ENCODE measurements at places on chromosomes 1 and 21. TPM values are rescaled to one million over a fixed set of nuclear protein-coding genes. Genes with fewer than 3 reads are reported as not detected.
A peak's percentile ranks its signal among the peaks of the same experiment; 100 is the strongest.

DNA sequence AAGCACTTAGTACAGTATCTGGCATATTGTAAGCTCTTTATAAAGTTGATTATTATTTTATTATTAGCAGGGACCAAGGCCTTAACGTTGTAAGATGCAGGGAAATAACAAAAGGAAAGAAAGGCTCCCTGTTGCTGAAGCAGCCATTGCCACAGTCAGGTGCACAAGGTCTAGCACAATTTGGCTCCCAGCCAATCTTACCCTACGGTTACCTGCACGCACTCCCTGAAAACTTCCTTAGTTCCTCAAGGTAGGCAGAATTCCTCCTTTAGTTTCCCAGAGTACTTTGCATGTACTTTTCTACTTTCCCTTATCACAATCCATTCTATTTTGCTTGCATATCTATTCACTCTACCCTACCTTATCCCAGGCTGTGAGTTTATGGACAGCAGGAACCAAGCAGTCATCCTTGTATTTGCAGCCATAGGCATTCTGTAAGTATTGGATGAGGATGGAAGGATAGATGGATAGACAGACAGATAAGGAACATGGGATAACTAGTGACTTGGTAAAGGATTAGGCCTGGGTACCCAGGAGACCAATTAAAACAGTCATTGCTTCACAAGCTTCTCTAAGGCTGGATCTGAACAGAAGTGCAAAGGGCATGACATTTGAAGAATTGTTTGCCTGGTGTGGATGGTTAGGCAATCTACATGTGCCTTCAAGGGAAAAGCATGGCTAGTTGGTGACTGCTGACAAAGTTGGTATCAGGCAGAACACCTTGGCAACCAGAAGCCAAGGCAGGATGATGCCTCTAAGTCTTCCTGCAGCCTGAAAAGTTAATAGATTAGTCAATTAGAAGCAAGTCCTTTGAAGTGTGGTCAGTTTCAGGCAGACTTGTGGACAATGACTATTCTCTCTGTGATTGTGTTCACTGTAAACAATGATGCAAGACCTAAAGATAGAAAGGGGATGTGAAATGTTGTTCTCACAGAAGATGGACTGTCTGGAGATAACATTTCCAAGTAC lies 20.8 kb upstream of the JAK1 start:
- no peak for DNase-seq

Gene WNT4
- total RNA-seq: not detected

GRCh38 chr21:26795866-26796329 lies 49.3 kb downstream of the ADAMTS1 start:
- no peak for DNase-seq

DNA sequence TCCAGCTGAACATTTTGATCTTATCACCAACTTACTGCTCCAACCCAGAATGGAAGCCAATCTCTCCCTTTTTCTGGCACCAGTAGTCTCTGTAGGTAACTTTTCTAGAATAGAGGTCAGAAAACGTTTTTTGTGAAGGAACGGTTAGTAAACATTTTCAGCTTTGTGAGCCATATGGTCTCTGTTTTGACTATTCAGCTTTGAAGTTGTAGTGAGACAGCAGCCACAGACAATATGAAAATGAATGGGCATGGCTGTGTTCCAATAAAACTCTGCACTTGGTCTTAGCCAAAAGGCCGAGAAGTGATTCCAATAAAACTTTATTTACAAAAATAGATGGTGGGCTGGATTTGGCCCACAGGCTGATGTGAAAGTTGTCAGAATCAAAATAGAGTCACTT lies 28.9 kb downstream of the MAP10 start:
- DNase-seq: no peak

- DNase-seq: no peak
These were observed 82.3 kb downstream of the TM2D1 start for GRCh38 chr1:61642475-61643232.

DNA sequence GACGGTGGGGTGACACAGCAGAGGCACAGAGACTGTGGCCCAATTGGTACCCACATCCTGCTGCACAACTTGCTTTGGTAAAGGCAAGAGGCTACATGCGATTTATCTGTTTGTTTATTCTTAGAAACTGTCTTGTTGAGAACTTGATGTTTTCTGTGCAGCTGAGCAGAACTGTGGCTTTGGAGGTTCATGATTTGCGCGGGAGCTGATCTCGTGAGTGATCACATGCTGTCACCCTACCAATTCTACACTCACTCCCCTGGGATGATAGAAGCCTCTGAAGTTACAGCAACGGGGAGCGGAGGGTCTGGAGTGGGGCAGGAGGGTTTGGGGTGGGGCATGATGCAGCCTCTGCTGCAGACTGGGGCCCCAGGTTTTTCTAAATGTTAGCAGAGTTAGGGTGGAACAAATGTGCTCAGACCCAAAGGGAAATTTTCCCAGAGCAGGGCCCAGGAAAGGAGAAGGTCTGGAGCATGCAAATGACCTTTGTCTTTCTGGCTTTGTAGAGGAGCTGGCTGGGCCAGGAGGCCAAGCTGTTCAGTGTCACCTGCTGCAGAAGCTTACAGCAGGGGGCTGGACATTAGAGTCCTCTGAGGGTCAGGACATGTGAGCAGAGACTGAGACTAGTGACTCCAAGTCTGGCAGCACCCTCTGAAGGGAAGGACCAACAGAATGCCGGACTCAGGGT lies 83.6 kb downstream of the GRIK3 start:
- DNase-seq: no peak

DNA sequence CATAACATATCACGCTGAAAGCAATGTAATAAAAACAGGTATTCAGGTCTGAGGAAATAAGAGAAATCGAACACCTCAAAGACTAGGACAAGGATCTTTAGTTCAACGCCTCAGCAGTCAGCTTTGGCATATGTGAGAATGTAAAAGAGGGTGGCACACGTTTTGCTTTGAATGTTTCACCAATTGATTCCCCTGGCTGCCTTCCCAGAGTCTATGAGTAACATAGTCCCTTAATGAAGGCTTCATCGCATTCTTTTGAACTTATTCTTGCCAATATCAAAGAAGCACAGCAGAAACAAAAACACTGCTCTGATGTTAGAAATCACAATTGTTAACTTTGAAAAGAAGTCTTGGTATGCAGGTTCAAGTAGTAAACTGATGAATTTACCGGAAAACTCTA lies 764.8 kb downstream of the ADGRL2 start:
- no peak for DNase-seq

DNA sequence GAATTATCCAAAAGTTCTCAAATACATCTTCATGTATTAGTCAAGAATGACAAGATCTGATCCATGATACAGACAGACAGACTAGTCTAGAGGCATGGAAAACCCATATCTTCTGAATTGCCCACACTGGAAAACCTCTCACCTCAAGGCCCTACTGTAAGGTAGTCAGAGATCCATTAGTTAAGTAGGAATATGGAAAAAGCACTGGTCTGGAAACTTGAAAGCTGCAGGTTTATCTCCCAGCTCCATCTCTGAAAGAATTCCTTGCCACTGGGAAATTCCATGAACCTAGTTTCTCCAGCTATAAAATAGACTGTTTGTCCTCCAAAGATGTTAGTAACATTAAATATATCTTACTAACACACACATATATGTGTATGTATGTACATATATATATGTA lies 169.2 kb downstream of the AKT3 start:
- no peak for DNase-seq

- no peak for DNase-seq
These were observed 36.2 kb downstream of the IRF2BP2 start for GRCh38 chr1:234573711-234574299.

GRCh38 chr1:226491093-226491850 lies 57.3 kb upstream of the STUM start:
- DNase-seq: no peak

DNA sequence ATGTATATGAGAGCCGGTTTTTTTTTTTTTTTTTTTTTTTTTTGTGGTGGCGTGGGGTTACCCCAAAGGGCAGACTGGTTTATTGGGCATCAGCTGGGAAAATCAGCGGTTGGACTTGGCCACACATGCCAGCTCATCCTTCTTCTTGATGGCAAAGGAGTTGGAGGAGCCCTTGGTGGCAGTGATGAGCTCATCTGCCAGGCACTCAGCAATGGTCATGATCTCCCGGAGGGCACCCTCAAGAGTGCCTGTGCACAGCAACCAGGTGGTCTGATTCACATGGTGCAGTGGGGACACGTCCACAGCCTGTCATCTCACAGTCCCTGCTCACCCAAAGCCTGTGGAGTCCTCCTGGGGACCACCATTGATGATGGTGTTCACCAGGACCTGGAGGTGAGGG lies 62.0 kb downstream of the MRPS6 start:
- DNase-seq: no peak

Gene RSRP1
- total RNA-seq: 236 TPM

DNA sequence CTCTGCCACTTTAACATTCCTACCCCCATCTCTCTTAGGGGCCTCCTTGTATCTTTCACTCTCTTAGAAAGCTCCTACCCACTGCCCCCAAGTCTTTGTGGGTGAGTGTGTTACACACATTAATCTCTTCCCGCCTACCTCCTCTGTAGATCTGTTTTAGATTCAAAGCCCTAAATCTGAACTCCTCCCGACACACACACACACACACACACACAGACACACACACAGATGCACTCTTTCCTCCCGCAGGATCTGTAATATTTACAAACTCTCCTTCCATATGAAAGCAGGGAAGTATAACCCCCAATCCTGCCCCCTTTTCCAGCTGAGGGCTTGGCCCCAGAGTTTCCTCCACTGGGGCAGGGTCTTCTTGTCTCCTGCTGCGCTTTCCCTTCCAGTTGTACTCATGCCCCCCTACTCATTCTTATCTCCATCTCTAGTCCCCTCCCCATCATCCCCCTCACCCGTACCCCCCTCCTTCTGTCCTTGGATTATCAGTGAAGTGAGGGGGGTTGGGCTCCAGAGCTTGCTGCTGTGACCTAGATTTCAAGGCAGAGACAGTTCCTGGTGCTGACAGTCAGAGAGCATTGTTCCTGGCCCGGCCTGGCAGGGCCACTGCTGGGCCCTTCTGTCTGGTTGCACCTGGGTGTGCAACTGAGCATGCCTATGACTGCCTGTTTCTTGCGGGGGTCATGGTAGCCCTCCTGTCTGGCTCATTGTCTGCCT lies 4.3 kb downstream of the PEA15 start:
- DNase-seq: no peak

GRCh38 chr1:208089761-208090370 lies 154.3 kb downstream of the PLXNA2 start:
- no peak for DNase-seq

DNA sequence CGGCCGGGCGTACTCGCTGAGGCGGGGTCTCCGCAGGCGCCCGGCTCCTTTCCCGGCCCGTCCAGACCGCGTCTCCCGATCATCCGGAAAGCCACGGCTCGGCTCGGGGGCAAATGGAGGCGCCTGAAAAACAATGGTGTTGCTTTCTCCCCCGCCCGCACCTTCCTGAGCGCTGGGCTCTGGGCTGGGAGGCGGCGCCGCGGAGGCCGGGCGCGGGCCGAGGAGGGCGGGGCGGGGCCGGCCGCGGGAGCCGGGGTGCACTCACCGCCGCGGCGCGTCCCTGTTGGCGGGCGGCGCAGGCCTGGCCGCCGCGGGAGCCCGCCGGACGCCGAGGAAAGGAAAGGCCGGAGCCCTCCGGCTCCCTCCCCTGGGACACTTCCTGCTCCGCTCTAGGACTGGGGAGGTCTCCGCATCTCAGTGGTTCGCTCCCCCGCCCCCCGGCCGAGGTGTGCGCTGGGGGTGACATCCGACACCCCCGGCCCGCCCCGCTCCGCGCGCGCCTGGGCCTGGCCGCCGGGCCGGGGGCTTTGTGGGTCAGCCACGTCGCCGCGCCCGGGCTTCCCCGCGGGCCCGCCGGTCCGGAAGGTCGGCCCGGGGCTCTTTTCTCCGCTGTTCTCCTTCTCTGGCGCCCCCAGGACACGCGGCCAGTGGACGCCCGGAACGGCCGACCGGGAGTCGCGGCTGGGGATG lies at the start of gene ZNF496:
TSS of gene ZNF496 (minus strand) at position 343 of the 690 bp plus-strand sequence. CDS start 2,289 bp downstream, outside the sequence.
- DNase-seq: peak; percentile 40

GRCh38 chr1:112988367-112988766 lies 32.4 kb upstream of the SLC16A1 start:
- no peak for DNase-seq

- no peak for DNase-seq
These were observed 34.8 kb downstream of the CLCA1 start for GRCh38 chr1:86503406-86504136.

All from activated CD4-positive, alpha-beta memory T cell treated with anti-CD3 and anti-CD28 coated beads, Interleukin-2, amount 10 ng/mL, durations not matched to agents 7 days and 5 days (primary cell).